Ascending aorta (tissue), 2 donors: ENCODE measurements at places on chromosomes 1 and 21. TPM values are rescaled to one million over a fixed set of nuclear protein-coding genes. Genes with fewer than 3 reads are reported as not detected.

DNA sequence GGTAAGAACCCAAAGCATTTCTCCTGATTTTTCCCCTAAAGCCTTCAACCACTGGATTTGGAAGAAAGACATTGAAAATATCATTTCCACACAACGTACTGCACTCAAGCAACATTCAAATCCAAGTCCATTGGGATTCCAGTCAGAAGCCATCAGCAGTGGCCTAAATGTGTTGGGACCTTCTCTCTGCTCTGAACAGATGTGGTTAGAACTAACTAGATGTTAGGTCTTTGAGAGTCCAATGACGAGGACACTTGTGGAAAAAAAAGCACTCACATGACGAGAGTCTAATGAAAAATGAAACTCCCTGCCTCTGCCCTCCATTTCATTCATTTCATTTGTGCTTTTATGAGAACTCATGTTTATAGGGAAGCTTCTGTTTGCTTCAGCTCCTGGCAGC, 382.3 kb downstream of the SIPA1L2 start:
- DNase-seq = no peak

DNA sequence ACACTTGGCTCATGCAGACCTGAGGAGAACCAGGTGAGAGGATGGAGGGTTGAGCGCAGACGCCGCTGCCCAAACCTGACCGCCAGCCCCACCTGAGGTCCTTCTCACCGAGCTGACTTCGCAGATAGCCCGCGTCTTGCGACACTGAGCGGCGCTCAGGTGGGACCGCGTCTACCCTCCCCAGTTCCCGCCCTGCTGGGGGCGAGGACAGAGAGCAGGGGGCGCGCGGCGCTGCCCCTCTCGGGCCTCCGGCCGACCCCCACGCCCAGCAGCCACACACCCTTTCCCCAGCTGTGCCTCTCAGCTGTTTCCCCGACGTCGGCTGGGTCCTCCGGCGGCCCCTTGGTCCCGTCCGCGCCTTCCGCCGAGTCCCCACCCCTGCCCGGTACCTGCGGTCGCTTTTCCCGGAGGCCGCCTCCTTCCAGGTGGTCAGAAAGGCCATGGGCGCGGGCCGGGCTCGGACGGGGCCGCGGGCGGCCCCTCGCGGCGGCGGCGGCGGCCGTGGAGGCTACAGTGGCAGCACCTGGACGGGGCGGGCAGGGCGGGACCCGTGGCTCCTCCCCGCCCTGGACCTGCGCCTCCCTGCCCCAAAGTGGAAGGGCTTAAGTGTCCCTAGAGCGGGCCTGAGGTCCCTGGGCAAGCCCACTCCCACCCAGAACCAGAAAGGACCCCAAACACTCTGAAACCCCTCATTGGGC, 14.4 kb upstream of the TTC39A start:
- no peak for DNase-seq

DNA sequence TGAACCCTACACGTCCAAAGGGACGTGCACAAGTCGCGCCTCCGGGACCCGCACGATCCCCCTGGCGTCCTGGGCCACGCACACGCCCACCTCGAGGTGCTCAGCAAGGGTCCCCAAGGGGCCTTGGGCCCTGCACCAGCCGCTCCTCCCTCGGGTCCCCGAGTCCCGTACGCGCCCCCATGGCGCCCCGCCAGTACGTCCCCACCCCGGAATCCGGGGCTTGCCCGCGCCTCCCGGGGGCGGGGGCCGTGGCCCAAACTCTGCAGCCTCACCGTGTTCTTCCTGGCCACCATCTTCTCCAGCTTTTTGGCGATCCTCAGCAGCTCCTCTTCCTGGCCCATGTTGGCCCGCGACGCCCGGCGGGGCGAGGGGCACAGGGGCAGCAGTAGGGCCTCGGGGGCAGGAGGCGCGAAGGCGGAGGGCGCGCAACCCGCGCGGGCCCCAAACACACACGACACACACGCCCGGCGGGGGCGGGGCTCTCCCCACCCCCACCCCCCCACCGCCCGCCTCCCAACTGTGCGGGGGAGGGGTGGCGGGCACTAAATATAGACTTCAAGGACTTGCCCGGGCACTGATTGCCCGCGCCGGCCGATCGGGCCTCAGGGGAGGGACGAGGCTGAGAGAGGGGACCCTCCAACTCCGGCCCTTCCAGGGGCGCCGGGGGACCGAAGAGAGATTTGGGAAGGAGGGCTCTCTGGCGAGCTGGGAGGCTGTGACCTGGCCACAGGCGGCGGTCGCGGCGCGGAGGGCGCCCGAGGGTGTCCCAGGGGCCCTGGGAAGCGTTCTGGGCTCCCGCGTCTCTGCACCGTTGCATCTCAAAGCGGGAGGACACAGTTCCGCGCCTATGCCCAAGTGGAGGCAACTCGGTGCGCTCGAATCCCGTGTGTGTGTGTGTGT, at the start of gene TCEA3:
Gene TCEA3, minus strand, starts transcription at position 456 of the 900 bp plus-strand sequence. Its CDS starts 115 bp downstream, at position 341.
- peak; percentile 78 for DNase-seq

GRCh38 chr21:38787461-38788274, 18.1 kb upstream of the ETS2 start:
- no peak for DNase-seq

DNA sequence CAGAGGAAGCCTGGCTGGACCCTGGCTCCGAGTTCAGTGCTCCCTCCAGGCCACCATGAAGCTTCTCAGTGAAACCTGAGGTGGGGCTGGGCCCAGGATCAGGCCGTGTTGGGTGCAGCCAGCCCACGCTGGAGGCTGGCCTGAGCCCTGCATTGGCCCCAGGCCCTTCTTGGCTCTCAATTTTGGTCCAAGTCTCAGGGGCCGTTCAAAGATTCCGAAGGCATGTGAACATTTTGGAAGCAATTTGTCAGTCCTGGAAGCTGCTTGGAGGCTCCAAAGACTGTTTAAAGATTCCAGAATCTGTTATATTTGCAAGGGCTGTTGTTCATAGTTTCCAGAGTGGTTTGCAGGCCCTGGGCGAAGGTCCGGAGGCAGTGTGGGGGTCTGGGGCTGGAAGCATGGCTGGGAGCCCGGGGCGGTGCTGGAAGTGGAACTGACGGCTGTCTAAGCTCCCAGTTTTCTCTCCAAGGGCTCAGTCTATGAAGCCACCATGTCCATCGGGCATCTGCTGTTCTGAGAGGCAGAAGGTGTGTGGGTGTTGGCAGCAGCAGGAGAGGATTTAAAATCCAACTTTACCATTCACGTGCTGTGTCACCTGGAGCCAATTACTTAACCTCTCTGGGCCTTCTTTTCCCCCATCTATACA, 104.9 kb downstream of the EPHB2 start:
- DNase-seq = no peak

DNA sequence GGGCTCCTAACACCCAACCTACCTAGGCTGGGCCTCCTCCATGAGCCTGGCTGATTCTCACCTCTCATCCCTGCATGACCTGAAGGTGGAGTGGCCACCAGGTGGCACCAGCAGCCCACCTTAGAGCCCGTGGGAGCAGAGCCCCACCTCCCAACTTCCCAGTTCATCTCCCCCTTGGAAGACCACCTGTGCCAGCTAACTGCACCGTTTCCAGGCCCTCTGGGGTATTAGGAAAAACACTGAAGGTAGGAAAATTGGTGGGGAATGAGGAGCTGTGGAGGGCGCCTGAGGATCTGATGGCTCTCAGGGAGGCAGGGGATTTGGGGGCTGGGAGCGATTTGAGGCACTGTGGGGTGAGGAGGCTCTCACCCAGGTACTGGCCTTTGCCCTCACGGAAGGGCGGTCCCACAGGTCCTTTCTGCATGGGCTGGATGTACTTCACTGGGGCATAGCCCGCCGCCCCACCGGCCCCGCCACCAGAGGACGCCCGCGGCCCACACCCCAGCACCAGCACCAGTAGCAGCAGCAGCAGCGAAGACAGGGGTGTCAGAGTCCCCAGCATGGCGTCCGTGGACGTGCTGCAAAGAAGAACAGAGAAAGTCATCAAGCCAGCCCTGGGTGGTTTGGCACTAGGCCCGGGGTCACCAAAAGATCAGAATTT, 11.1 kb downstream of the ADPRS start:
- DNase-seq = peak; percentile 88

GRCh38 chr1:238450976-238451375, 560.3 kb upstream of the ZP4 start:
- no peak for DNase-seq

- no peak for DNase-seq
These were observed 188.1 kb upstream of the KIAA0040 start for GRCh38 chr1:175380521-175381300.

DNA sequence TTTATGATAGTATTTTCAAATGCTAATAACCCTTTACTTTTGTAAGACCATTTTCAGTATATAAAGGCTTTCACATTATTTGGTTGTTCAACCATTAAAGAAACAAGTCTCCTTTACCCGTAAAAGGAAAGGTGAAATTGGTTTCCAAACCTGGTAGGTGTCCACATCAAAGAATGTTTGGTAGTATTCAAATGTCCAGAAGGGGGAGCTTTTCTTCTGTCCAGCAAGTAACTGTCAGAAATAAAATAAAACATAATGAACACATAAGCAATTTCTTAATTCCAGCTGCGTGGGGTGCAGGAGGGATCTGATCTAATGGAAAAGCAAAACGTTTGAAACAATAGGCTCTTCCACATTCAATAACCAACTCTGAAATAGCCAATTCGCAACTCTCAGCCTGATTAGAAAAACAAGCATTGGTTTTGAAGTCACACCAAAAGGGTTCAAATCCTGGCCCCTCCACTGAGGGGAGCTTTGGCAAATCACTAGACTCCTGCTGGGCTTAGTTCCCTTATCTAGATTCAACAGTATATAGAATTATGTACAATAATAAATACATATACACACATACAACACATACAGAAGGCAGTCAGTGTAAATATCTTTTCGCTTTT, 11.0 kb downstream of the YIPF1 start:
- DNase-seq = no peak

GRCh38 chr1:99115231-99115630, 110.6 kb upstream of the PLPPR5 start:
- DNase-seq = no peak

DNA sequence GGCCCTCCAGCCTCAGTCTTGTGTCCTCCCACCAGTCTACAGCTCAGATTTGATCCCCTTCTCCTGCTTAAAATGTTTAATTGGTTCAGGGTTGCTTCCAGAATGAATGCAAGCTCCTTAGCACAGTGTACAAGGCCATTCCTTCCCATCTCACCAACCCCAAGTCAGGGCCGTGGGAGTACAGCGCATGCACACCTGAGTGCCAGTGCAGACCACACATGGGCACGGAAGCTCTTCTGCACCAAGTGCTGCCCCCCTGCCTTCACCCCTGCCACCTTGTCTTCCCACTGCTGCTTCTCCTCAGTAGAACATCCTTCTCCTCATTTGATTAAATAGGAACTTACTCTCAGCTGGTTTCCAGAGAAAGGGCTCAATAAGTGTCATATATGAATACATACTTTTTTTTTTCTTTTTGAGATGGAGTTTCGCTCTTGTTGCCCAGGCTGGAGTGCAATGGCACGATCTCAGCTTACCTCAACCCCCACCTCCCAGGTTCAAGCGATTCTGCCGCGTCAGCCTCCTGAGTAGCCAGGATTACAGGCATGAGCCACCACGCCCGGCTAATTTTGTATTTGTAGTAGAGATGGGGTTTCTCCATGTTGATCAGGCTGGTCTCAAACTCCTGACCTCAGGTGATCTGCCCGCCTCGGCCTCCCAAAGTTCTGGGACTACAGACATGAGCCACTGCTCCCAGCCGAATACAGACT, 9.3 kb downstream of the PMF1 start:
- DNase-seq = no peak

DNA sequence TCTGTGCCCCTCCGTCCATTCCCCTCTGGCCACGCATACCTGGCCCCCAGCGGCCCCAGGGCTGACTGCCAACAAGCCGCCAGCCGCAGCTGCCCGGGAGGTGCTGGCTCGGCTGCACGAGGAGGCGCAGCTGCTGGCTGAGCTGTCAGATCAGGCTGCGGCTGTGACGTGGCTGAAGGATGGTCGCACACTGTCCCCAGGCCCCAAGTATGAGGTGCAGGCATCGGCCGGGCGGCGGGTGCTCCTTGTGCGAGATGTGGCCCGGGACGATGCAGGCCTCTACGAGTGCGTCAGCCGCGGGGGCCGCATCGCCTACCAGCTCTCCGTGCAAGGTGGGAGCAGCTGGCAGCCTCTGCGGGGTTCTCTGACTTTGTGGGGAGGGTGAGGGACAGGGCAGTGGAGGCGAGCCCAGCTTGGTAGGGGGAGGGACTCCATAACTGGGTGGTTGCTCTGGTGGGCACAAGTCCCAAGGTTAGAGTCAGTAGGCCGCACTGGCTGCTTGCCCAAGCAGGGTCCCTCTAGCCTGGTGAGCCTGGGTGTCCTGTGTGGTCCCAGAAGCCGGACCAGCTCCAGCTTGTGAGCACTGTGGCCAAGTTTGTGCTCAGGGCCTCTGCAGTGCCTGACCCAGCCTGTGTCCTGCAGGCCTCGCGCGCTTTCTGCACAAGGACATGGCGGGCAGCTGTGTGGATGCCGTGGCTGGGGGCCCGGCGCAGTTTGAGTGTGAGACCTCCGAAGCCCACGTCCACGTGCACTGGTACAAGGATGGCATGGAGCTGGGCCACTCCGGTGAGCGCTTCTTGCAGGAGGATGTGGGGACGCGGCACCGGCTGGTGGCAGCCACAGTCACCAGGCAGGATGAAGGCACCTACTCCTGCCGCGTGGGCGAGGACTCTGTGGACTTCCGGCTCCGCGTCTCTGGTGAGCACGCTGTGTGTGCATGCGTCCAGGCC, 8.8 kb downstream of the OBSCN start:
- no peak for DNase-seq

GRCh38 chr1:156658945-156659574, 17.1 kb downstream of the BCAN start:
- DNase-seq = no peak

- DNase-seq = no peak
These were observed 466 bp downstream of the VPS26C start for GRCh38 chr21:37266515-37267221.

GRCh38 chr1:33384040-33384812, 46.7 kb downstream of the PHC2 start:
- no peak for DNase-seq

GRCh38 chr1:101268893-101269292, 32.1 kb downstream of the S1PR1 start:
- no peak for DNase-seq

- peak; percentile 60 for DNase-seq
These were observed 9.3 kb upstream of the MMEL1 start for GRCh38 chr1:2642131-2642559.

DNA sequence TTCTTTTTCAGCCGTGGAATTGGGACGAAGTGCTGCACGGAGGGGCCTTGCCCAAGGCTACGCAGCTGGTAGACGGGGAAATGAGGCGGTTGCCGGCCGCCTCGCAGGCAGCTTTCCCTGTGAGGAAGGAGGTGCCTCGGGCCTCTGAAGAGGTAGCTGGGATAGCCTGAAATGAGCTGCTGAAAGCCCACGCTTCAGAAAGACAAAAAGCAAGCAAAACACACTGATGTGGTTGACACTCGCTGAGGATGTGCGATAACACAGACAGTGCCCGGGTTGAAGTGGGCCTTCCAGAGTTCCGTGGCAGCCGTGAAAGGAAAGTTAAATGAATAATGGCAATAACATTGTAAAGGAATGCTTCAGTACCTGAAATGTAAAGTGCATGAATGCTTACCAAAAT, 47.2 kb downstream of the S1PR1 start:
- no peak for DNase-seq

GRCh38 chr1:61842863-61843514, 100.7 kb downstream of the PATJ start:
- DNase-seq = no peak

The GNG4 gene
- not detected for total RNA-seq

The PCP4L1 gene
- not detected for total RNA-seq

The ZBTB8A gene
- total RNA-seq = 2.2 TPM

The RBP7 gene
- 119 TPM for total RNA-seq

The CA6 gene
- not detected for total RNA-seq

The SPTA1 gene
- not detected for total RNA-seq
